DMS 273 treated with DMSO at 0.1 percent for 48 hours (cell line): ENCODE measurements at places on chromosomes 3 and 15.

DNA sequence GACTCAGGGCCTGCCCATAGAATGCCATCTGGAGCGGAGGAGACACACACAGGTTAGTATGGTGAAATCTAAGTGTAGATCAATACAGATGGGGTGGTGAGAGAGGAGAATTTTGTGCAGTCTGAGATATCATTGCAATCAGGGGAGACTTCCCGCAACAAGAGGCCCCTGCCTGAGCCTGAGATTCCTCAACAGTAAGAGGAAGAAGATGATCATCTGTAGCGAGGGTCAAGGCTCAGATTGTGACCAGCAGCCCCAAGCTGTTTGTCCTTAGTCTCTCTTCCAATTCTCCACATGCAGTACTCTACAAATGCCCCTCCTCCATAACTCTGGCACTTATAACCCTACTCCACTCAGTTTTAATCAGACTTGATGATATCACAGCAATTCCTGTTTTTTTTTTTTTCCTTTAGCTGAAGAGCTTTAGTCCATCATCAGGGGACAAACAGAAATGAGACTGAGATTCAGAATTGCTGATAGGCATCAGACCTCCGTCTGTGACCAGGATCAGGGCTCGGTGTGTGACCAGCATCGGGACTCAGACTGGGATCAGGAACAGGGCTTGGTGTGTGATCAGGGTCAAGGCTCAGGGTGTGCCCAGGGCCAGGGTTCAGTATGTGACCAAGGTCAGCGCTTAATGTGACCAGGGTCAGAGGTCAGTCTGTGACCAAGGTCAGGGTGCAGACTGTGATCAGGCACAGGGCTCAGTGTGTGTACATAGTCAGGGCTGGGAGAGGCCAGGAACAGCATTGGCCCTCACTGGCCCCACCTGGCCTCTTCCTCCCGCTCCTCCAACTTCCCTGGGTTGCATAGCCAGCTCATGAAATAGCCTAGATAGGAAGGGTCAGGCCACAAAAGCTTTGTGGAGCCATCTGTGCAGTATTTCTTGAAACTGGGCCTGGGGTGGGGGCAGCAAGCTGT, 14.1 kb downstream of the LOXL1 start:
- DNase-seq, result no peak

DNA sequence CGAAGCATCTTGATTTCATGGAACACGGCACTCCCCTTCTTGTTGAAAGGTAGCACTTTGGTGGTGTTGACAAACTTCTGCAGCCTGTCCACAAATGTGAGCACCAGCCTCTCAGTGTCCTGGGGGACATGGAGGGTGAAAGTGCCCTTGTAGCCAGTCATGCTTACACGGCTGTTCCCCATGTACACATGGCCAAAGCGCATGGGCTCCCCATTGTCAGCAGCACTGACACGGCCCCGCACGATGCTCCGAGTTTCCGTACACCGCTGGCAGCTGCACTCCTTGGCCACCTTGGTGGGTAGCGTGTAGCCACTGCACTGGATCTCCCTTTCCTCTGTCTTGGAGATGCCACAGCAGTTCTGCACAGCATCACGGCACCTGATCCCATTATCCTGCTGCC, 12.7 kb downstream of the CILP start:
- no peak for DNase-seq

DNA sequence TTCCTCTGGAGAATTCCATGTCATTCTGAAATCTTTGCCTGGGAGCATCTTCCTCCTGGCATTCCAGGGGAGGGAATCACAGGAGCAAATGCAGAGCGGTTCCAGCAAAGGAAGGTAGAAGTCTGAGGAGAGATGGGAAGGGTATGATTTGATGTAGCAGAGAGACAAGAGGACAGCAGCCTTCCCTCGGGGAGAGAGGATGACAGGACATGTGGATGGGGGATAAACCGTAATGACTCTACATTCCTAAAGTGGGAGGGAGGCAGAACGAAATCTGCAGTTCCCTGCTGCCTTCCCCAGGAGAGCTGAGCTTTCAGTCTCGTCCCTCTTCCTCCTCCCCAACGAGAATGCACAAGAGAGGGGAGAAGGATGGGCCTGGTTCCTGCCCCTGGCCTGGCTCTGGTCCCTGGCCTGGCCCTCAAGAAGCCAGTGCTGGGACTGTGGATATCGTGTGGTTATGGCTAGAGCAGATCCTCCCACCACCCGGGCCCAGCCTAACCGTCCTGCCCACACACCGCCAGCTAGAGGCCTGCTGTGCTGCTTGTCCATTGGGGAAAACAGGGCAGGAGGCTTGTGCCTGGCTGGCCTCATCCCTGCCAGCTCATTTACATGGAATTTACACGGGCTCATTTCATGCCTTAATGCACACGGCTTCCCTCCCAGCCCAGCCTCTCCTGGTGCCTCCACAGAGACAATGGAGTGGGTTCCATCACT, 26.6 kb downstream of the SEMA7A start:
- DNase-seq, result peak; percentile 40

DNA sequence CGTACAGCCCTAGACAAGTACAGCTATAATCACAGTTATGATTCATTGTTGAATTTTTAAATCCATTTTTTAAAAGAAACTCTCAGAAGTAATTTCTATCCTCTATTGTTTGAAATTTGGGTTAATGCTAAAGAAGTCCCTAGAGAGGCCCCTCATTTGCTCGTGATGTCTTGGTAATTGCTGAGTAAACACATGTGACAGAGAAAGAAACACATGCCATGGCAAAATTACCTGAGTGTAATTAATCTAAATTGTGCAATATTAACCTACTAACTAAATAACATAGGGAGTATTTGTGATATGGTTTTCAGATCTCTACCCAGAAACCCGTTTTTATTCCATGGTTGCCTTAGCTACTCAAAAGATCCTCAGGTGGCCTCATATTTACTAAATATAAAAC, 10.8 kb downstream of the NEK10 start:
- DNase-seq, result no peak

DNA sequence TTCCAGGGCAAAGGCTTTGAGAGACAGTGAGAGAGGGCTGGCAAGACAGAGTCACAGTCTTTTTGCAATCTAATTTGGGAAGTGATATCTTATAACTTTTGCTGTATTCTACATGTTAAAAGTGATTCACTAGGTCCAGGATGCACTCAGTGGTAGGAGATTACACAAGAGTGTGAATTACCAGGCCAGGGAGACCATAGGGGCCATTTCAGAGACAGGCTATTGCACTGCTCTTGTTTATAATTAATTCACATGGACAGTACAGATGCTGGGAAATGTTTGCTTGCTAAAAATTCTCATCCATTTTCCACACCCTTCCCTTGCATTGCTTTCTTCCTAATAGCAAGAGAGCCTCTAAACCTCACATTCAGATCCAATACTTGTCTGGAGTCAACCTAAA, 22.6 kb upstream of the POMGNT2 start:
- DNase-seq, result no peak

- no peak for DNase-seq
These were observed 1.1 kb downstream of the HHATL start for GRCh38 chr3:42701371-42702065.

DNA sequence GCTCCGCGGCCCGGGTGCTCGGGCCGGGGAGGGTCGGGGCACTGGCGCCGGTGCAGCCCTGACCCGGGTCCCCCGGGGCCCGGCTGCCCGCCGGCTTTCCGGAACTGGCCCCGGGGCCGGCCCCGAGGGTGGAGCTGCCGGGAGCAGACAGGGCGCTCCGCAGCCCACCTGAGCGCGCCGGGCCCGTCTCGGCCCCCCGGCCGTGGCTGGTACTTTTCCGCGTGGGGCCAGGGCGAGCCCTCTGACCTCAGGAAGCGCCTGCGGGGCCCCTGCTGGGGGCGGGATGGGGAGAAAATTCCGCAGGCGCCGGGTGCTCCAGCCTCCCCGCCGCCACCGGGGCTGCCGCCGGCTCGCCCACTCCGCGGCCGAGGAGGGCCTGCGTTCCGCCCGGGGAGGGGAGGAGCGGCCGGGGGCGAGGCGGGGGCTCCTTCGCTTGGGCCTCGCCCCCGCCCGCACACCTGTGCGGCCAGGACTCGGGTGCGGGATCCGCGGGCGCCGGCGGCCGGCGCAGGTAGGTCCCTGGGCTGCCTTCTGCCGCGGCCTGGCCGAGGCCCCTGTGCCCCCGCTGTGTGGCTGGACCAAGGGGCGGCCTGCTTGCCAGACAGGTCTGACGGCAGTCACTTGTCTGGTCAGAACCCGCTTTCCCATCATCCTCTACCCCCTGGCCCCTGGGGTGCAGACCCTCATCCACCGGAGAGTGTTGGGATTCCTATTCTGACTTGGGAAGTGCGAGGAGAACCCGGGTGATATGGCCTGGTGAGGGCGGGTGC, 3.5 kb downstream of the FURIN start:
- DNase-seq, result no peak

GRCh38 chr15:73956743-73957135, 30.5 kb downstream of the LOXL1 start:
- no peak for DNase-seq

DNA sequence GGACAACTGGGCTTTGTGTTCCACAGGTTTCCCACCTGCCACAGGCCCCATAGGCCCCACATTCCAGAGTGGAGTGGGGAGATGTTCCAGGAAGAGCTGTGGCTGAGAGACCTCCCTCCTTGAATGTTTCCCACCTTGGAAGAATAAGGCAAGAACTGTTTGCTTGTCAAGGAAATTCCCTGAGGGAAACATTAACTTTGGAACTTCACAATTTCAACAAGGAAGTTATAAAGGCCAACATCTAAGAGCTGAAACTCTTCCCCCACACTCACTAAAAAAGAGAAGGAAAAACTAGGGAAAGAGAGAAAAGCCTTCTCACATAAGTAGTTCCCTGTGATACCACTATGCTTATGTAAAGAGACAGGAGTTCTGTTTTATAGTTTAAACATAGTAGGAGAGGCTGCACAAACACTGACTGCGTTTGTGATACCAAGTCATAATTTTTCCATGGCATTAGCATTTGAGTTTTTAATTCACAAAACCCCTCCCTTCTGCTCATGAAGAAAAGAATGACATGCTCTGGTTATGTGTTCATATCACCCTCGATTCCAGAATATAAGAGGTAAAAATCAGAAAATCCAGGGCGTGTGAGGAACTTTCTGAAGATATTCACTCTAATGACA, 39.8 kb upstream of the SPRED1 start:
- no peak for DNase-seq

- DNase-seq, result no peak
These were observed 406.2 kb downstream of the MFSD1 start for GRCh38 chr3:159208050-159208449.

GRCh38 chr15:68352401-68353062, 75.0 kb downstream of the FEM1B start:
- DNase-seq, result no peak

DNA sequence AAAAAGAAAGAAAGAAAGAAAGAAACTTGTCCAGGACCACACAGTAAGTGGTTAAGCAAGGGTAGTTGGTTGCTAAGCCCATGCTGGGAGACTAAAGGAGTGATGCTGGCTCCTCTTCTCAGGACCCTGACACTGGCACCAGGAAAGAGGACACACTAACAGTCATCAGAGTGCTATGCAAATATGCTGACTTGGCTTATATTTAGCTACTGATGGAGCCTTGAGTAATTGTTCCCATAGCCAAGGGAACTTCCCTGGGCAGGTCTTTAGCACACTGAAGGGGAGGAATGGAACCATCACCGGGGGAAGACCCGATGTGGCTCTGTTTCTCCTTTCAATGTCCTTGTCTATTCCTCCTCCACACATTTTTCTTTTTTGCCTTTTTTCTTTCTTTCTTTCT, 6.2 kb downstream of the TMEM40 start:
- no peak for DNase-seq

GRCh38 chr3:30035935-30036567, 570.4 kb upstream of the TGFBR2 start:
- no peak for DNase-seq

DNA sequence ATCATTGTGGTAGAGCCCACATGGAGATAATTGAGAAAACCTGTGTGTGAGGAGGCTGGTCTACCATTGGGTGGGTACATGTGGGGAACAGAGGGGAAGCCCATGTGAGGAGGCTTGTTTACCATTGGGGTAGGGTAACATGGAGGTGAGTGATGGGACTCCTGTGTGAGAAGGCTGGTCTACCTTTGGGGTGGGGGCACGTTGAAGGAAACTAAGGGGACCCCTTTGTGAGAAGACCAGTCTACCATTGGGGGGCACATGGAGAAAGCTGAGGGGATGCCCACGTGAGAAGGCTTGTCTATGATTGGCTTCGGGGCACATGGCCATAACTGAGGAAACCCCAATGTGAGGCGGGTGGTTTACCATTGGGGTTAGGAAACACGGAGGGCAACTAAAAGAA, 158.5 kb downstream of the FBLN2 start:
- DNase-seq, result no peak

DNA sequence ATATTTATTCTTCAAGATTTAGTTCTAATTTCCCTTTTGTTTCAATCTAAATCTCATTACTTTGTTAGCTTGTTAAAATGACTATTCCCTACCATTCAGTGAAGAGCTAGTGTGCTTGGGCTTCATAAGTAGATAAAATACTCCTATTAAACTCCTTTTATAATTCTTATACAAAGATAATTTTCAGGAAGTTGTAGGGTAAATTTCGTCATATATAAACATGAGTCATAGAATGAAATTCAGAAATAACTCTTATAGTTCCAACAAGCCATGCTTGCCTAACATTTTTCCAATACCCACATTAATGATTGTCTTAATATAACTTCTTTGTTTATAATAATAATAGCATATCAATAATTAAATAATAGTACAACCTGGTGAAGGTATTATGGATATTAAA, 407.3 kb downstream of the NAALADL2 start:
- no peak for DNase-seq

- DNase-seq, result no peak
These were observed 216.9 kb upstream of the DCBLD2 start for GRCh38 chr3:99118381-99118780.

- DNase-seq, result no peak
These were observed 395.2 kb downstream of the TUSC7 start for GRCh38 chr3:117104792-117105191.

- no peak for DNase-seq
These were observed 65.2 kb downstream of the SLC9C1 start for GRCh38 chr3:112228786-112229185.

- DNase-seq, result no peak
These were observed 21.2 kb downstream of the PRKAR2A start for GRCh38 chr3:48826451-48826850.

GRCh38 chr15:58330741-58331559, 100.8 kb upstream of the LIPC start:
- DNase-seq, result no peak

GRCh38 chr3:110575702-110576101, 495.9 kb upstream of the NECTIN3 start:
- DNase-seq, result no peak

- no peak for DNase-seq
These were observed 59.5 kb downstream of the AMOTL2 start for GRCh38 chr3:134314588-134315285.

DNA sequence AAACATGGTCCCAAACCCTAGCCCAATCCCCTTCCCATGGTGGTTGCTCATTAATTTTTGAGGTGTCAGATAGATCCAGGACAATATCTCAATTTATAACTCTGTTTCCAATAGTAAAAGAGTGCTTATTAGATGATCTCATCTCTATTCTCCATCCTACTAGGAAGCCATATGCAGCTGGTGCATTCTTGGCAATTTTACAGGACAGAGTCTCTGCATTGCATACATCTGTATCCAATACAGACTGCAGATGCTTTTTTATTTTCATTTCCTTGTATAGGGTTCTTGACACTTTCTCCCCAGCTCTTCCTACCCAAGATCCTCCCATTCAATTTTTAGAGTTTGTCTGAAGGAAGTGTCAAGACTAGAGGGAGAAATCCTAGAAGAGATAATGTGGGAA, 194.8 kb upstream of the DPH6 start:
- no peak for DNase-seq

GRCh38 chr3:141240286-141240685, 8.7 kb downstream of the PXYLP1 start:
- DNase-seq, result no peak
